ENCODE measurements at places on chromosomes 12 and 14.
A peak's percentile ranks its signal among the peaks of the same experiment; 100 is the strongest.

DNA sequence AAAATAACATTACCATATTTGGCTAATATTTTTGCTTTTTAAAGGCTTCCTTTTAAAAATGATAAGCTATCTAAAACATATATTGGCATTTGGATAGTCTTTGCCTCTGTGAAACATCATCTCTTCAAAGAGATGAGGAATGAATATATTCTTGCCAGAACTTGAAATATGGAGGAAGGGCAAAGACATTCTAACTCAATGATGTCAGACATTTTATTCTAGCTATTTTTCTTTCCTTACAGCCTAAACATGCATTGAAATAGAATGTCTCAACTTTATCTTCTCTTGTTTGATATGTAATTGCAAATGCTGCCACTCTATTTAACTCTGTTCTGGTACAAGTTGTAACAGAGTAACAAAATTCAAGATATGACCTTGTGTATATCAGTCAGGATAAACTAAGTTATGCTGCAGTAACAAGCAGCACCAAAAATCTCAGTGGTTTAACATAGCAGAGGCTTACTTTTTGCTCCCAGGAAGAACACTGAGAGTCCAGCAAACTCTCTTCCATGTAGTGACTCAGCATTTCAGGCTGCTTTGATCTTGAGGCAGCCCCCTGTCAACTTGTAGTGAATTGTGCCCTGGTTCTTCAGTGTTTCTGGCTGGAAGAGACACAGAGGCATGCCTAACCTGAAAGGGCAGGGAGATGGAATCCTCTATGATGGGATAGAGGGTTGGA lies 11.0 kb downstream of the IRAK3 start:
- no peak overlapping the region for H3K27ac ChIP-seq
- H3K36me3 ChIP-seq, result no peaks in the 10 kb centered on the region
- no peaks in the 10 kb centered on the region for H3K27me3 ChIP-seq
- no peak for DNase-seq
- no peak overlapping the region for H3K4me3 ChIP-seq

DNA sequence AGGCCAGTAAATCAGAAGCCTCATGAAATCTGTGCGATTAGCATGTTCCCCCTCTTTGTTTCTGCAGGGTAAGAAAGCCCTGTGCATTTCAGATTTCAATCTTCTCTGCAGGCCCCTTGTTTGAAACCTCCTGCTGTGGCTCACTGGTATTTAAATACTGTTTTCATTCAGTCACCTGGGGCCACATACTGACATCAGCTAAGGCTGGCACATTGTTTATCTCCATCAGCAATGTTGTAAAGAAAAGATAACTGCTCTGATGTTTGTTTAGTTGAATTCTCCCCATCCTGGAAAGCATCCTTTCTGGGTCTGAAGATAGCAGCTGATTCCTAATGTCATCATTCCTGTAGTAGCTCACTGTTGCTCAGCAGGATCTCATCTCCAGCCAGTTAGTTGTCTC lies 554.9 kb downstream of the NRXN3 start:
- no peaks in the 10 kb centered on the region for H3K4me1 ChIP-seq
- no peak overlapping the region for H3K27ac ChIP-seq

GRCh38 chr14:104216457-104216856 lies 78.1 kb downstream of the KIF26A start:
- no peak overlapping the region for H3K4me3 ChIP-seq
- H3K27me3 ChIP-seq, result no peaks in the 10 kb centered on the region
- no peak for DNase-seq
- H3K4me1 ChIP-seq, result no peaks in the 10 kb centered on the region
- no peaks in the 10 kb centered on the region for H3K36me3 ChIP-seq
- no peak overlapping the region for H3K27ac ChIP-seq

- no peak overlapping the region for H3K27ac ChIP-seq
- no peak overlapping the region for H3K4me3 ChIP-seq
- no peaks in the 10 kb centered on the region for H3K4me1 ChIP-seq
- no peaks in the 10 kb centered on the region for H3K36me3 ChIP-seq
- no peaks in the 10 kb centered on the region for H3K27me3 ChIP-seq
These were observed 99.0 kb upstream of the SSTR1 start for GRCh38 chr14:38108681-38109080.

DNA sequence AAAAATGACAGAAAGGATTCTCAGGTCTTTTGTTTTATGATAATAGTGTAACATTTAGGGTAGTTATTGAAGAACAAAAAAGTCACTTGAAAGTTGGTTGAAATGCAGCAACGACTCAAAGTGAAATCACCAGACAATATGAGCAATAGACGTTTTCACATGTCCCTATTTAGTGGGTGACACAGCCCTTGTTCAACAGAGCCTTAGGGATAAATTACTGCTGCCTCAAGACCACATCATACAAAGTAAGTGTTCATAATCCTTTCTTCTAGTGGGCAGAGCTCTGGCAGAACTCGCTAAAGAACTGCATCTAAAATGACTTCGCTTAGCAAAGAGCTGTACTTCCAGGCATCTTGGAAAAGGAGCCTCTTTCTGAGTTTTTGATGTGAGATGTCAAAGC lies 128.5 kb upstream of the LMNTD1 start:
- no peak overlapping the region for H3K4me3 ChIP-seq
- no peaks in the 10 kb centered on the region for H3K4me1 ChIP-seq
- no peak overlapping the region for H3K27ac ChIP-seq
- H3K27me3 ChIP-seq, result no peaks in the 10 kb centered on the region
- H3K36me3 ChIP-seq, result no peaks in the 10 kb centered on the region
- no peak for DNase-seq

- no peaks in the 10 kb centered on the region for H3K36me3 ChIP-seq
- no peak overlapping the region for H3K4me3 ChIP-seq
- no peaks in the 10 kb centered on the region for H3K27me3 ChIP-seq
- no peaks in the 10 kb centered on the region for H3K4me1 ChIP-seq
- no peak for DNase-seq
- no peak overlapping the region for H3K27ac ChIP-seq
These were observed 10.8 kb upstream of the GTF2A1 start for GRCh38 chr14:81231540-81231939.

DNA sequence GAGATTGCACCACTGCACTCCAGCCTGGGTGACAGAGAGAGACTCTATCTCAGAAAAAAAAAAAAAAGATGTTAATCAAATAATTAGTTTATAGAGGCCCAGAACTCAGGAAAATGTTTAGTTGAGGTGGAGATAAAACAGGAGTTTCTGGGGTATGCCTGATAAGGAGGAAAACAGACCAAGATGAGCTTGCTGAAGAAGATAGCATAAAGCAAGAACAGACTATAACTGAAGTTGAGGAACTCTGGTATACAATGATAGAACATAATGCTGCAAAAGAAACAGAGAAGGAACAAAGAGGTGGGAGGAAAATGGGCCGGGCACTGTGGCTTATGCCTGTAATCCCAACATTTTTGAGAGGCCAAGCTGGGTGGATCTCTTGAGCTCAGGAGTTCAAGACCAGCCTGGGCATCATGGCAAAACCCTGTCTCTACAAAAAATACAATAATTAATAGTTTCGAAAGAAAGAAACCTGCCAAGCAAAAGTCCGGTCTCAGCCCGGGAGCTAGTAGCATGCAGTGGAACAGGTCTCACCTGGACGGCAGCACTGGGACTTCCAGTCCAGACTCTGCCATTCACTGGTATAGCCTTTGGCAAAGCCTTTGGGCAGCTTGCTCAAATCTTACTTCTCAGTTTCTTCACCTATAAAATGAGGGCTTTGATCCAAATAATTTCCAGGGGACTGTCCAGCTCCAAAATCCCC lies 25.4 kb downstream of the SLC35E3 start:
- H3K27me3 ChIP-seq, result no peaks in the 10 kb centered on the region
- no peak for DNase-seq
- H3K36me3 ChIP-seq, result no peaks in the 10 kb centered on the region

DNA sequence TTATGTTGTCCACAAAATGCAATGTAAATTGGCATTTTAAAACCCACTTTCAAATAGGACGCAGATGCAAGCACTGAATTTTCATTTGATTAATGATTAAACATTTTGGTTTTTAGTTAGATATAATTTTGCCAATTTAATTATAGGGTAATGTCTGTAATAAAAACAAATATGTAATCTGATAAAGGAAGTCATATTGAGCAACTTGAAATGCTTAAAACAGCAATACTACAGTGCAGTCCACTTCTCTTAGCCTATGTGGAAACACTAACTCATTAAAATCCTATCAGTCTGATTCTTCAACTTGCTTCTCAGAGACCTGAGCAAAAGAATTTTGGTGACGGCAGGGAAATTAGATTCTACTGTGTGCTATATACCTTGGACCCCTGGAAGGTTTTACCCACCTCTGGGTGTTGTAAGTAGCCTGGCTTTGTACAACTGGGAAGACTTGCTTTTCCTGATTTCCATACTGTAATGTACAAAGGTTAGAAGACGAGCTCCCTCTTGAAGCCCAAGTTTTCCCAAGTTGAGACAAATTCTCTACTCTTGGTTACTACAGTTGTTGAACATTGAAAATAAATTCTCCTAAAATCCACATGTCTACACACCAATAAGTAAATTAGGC lies 4.1 kb downstream of the TRHDE start:
- peak overlapping the region; percentile 27 for H3K4me3 ChIP-seq
- H3K4me1 ChIP-seq, result no peaks in the 10 kb centered on the region
- H3K27ac ChIP-seq, result no peak overlapping the region
- DNase-seq, result peak; percentile 42
- H3K27me3 ChIP-seq, result peaks cover 6% of the 10 kb centered on the region
